ENCODE measurements at places on chromosomes 7 and 10.

GRCh38 chr10:42963312-42963711 is 113.6 kb upstream of the RET start:
- no peak for DNase-seq

DNA sequence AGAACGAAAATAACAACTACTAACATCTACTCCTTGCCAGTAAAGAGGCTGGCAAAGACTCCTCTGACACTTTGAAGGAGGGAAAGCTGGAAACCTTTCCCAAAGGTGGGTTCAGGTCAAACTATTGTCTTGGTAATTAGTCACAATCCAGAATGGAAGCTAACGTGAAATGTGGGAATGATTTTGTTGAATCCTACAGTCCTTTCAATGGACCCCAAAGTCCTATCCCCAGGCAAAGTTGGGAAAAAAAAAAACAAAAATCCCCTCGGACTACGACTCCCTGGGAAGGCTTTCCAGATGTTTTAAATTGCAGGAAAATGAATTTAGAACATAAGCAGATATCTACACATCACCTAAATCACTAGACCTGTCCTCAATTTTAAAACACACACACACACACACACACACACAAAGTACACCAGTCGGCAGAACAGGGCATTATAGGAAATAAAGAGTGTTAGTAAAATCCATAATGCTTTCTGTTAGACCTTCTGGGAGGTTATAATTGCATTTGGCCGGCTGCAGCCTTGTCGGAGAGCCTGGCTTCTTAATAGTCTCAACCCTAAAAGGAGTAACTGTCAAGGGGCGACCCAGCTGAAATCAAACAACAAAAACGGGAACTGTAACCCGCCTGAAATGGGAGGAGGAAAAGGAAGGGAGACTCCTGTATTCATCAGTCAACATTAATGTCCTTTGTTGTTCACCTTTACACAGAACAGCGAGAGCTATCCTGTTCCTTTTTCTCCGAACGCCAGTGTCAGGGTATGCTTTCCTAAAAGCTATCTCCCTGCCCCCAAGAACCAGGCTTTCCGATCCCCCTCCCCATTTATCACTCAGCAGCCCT is 1.5 kb downstream of the DOCK4 start:
- no peak for DNase-seq

GRCh38 chr10:32957341-32958084 is 517 bp downstream of the ITGB1 start:
- no peak for DNase-seq

- DNase-seq = no peak
These were observed 131.1 kb upstream of the CHST15 start for GRCh38 chr10:124224331-124225028.

DNA sequence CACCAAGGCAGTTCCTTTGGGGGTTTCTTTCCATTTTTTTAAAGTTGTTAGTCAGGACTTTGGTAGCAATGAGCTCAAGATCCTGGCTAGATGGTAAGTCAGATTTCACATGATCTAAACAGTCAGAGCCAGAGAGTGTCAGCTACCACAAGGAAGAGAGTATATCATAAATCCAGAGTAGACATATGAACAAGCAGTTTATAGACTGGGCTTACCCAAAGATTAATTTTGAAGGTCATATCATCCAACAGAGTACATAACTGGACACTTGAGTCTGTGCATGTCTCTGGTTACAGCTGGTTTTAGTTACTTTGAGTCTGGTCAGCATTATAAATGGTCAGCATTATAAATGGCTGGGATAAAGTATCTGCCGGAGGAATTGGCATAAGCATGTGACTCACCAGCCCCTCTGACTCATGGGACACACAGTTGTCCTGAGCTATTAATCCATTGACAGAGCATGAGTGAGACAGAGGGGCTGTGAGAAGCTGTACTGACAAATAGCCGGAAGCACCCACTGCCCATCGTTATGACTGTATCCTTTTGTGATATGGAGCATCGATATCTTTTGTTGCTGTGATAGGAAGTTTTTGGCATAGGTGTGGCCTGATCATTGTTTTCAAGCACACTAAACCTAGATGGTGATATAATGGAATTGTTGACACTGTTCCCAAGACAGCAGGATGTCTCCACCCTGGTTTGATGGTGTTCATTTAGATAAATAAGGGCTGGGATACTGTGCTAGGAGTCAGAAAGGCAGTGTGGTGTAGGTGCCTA is 19.3 kb downstream of the PPP1R3C start:
- DNase-seq = no peak

- DNase-seq = peak; percentile 39
These were observed 14.0 kb downstream of the NEURL1 start for GRCh38 chr10:103507235-103508191.

- DNase-seq = no peak
These were observed 135.3 kb upstream of the MEOX2 start for GRCh38 chr7:15821484-15822427.

DNA sequence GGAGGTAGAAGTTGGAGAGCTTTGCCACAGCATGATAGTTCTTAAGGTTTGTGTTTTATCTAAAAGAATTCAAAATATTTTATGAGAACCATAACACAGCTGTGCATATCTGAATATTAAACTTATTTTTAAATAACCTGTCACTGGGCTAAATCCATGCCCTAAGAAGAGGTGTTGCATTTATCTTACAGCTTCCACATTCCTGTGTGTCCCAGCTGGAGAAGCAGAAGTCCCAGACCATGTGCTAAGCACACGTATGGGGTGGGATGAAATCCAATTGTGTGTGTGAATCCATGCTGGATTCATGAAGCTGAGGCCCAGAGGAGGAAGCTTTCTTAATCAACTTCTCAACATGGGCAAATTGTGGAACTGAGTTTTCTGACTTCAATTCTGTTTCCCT is 121.5 kb downstream of the PKD1L1 start:
- no peak for DNase-seq

- no peak for DNase-seq
These were observed 3.1 kb upstream of the KNDC1 start for GRCh38 chr10:133156674-133157579.

DNA sequence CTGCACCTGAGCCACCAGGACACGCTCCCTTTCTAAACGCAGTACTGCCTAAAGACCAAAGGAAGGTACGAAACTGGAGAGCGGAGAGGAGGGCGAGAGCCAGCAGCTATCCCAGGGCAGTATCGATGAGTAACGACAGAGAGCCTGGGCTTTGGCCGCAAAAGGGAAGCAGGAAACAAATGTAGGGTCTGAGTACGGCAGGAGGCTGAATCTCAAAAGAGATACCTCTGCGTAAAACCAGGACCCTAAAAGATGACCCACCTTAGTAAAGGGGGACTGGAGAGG is 20.4 kb downstream of the PARP12 start:
- DNase-seq = no peak

DNA sequence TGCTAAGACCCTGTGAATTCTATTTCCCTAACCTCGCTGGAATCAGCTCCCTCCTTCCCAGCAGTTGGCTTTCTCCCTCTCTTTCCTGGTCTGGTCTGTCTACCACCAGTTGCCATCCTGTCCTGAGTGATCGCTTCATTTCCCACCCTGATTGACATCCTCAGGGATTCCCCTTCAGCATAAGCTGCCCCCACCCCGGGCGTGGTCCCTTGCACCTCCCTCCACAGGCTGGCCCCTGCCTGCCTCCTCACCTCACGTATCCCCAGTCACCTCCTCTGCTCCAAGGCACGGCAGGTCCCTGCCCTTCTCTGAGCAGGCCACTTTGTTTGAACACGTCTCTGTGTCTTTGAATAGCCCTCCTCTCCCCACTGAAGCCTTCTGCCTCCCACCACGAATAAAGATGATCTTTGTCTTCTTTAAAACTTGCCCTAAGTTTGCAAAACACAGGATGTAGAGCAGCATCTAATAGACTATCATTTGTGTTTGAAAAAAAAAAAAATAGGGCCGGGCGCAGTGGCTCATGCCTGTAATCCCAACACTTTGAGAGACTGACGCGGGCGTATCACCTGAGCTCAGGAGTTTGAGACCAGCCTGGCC is 233.5 kb downstream of the CUX1 start:
- no peak for DNase-seq

- no peak for DNase-seq
These were observed 6.2 kb upstream of the MACC1 start for GRCh38 chr7:20223356-20223755.

- DNase-seq = no peak
These were observed 387.2 kb downstream of the BBS9 start for GRCh38 chr7:33516568-33516967.

GRCh38 chr10:71388171-71388570 is 8.5 kb upstream of the CDH23 start:
- no peak for DNase-seq

DNA sequence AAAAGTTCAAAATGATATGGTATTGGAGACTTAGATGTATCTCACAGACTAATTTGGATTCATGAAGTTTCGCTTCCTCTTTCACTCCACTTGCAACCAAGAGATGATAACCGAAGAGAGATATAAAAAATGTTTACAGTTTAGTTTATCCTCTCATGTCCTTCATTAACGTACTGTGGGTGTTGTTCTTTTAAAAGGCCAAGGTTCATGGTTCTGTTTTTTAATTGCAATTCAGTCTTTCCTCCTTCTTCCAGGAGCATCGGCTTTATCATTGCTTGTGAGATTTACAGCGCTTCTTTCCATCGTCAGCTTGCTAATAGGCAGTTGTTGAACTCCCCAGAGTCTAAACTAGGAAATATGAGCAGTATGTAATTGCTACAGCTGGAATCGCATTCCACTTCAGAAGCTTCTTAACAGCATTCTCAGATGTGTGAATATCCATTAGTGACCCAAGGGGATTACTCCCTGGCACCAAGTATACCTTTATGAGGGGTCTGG is 75.9 kb upstream of the HGF start:
- DNase-seq = peak; percentile 16

DNA sequence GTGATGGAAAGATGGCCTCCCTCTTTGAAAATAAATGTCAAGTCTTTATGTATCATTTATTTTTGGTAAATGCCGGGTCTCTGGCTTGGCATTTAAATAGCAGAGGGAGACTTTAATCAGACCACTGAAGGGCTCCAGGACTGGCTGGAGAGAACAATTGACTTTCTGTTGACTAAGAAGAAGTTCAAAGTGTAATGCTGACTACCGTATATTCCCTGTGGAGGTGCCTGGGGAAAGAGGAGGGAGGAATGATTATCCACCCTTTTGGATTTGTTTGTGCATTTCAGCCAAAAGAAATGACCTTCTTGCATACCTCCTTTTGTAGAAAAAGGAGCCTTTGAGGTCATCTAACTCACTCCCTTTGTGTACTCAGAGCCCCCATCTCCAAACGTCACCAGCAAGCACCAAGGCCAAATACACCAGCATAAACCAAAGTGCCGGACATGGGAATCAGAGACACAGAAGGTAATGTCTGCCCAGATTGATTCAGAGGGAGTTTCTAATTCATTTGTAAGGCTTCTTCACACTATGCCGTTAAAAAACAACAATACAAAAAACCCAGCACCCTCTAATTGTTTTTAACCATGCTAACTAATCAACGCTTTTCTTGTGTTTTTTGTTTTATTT is 75.2 kb downstream of the PRLHR start:
- DNase-seq = no peak

DNA sequence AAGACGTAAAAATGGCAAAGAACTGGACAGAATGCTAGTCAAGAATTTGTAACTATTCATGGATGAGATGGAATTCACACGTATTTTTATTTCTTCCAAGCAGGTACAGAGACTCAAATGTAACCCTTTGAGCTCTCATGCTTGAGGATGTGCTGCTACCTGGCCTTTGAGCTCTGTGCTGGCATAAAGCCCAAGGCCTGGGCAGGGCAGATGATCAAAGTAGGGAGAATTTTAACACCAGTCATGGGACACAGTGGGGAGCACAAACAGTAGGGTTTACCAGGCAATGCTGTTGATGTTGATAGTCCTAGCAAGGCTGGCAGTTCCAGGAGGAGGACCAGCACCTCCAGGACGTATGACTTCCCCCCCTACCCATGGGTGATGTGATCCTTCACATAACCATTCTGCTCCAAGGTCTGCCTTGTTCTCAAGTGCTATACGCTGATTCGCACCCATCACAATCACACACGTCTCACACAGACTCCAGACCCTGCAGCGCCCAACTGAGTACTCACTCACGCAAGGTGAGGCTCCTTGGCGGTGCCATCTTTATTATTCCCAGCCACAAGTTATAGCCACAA is 48.6 kb upstream of the DLG5 start:
- no peak for DNase-seq

- DNase-seq = no peak
These were observed 61.6 kb downstream of the GRK5 start for GRCh38 chr10:119268871-119269506.

- no peak for DNase-seq
These were observed 227.7 kb downstream of the MGMT start for GRCh38 chr10:129694691-129695243.

GRCh38 chr7:105429746-105430612 is 41.3 kb upstream of the SRPK2 start:
- no peak for DNase-seq

GRCh38 chr7:1134951-1135350 is 25.0 kb downstream of the ZFAND2A start:
- DNase-seq = no peak

GRCh38 chr10:69361303-69361614 is 55.5 kb downstream of the TACR2 start:
- DNase-seq = no peak

DNA sequence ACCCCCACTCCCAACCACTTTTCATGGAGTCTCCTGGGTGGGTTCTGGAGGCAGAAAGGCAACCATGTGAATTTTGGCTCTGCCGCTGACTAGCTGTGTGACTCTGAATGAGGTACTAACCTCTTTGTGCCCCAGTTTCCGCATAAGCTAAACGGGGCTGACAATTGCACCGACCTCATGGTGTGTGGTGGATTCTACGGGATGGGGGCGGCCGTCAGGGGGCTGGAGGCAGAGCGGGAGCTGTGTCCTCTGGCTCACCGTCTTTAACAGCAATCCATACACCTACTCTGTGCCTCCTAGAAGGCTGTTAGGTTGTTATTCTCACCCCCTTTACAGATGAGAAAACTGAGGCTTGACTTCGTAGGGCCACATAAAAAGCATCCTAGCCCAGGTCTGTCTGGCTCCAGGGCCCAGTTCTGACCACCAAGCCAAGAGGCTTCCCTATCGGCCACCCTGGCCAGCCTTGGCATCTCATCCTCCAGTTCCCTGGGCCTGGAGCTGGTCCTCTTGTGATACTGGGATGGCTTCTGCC is 4.3 kb upstream of the SLC29A3 start:
- DNase-seq = no peak

DNA sequence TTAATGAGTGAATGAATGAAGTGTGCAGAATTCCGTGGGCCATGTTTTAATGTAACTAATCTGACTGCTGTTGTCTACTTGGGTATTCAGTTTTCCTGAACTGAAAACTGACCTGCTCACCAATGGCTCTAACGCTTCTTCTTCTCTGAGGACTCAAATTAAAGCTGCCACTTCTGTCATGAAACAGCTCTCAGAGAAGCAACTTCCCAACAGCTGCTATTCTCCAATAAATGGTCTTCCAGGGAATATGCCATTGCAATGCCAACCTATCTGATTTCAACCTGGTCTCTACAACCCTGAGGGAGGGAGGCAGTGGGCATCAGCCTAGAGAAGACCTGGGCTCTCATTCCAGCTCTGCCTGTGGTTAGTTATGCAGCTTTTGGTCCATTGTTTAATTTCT is 69.4 kb downstream of the FRMD4A start:
- DNase-seq = no peak

GRCh38 chr10:113410618-113411017 is 142.2 kb upstream of the HABP2 start:
- no peak for DNase-seq

All from NCI-H2107 (cell line).